ENCODE measurements at places on chromosomes 7 and 10.
A peak's percentile ranks its signal among the peaks of the same experiment; 100 is the strongest.

- no peak for DNase-seq
These were observed 39.8 kb downstream of the ATOH7 start for GRCh38 chr10:68192113-68192512.

DNA sequence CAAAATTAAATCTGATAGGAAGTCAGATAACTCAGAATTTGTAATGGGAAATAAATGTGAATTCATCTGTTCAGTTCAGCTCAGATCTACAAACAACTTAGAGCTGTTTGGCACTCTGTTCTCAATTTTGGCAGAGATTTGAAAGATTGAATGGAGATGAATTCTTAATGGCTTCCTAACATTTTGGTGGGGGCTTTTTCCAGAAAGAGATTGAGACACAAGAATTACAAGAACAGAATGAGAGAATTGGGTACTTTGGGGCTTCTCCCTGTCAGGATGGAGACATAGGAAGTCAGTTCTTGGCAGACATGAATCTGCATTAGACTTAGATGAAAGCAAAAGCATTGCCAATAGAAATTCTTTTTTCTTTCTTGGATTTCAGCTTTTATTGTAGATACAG, 39.0 kb upstream of the PTPRZ1 start:
- DNase-seq, result no peak

GRCh38 chr10:30828680-30829079, 199.1 kb upstream of the LYZL2 start:
- DNase-seq, result no peak

- DNase-seq, result no peak
These were observed 206.5 kb downstream of the USP6NL start for GRCh38 chr10:11404901-11405300.

GRCh38 chr10:34800624-34801023, 14.5 kb downstream of the PARD3 start:
- no peak for DNase-seq

DNA sequence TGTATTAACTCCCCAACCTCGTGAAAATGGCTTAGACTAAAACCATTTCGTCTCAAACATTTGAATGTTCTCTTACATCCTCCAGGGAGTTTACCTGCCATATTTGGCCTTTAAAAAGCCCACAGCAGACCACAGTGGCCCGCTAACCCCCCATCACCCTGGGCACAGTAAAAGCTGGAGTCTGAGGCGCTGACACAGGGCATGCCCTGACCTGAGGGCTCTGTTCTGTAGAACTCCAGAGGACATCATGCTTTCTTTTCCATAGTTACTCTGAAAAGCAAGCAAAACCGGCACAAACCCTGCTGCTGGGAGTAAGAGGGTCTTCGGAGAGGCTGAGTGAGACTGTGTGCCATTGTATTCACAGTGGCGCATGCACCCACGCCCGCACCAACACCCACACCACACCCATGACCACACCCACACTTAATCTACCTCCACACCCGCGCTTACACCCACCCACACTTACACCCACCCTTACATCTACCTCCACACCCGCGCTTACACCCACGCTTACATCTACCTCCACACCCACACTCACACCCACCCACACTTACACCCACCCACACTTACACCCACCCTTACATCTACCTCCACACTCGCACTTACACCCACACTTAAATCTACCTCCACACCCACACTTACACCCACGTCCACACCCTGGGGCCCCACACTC, 32.1 kb downstream of the LRRC27 start:
- DNase-seq, result no peak

DNA sequence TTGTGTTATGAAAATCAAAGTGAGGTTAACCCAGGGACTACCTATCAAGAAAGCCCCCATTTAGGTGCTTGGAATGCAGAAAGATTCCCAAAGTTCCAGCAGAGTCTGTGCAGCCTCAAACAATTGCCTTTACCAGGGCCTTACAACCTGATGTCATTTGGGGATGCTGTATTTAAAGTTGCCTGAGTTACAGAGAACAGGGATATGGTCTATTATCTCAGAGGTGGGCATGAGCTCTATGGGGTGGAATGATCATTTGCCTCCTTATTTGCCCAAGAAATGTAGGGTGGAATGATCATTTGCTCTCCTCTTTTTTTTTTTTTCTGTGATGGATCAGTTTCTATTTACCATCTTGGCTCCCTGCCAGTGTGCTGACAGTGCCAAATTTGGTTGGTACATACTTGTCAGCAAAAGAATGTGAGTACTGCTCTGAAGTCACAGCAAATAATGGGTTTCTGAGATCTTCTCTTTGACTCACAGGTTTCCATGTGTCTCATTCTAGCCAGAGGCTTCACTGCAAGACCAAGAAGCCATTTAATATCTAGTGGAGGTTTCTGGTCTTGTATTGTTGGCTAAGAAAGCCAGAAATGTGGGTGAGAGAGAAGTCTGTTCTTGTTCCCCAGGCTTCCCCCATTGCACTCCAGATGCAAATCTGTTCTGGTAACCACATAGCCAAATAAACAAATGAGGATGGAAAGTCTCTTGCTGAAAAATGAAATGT, 45.5 kb upstream of the ZNRF2 start:
- DNase-seq, result no peak

DNA sequence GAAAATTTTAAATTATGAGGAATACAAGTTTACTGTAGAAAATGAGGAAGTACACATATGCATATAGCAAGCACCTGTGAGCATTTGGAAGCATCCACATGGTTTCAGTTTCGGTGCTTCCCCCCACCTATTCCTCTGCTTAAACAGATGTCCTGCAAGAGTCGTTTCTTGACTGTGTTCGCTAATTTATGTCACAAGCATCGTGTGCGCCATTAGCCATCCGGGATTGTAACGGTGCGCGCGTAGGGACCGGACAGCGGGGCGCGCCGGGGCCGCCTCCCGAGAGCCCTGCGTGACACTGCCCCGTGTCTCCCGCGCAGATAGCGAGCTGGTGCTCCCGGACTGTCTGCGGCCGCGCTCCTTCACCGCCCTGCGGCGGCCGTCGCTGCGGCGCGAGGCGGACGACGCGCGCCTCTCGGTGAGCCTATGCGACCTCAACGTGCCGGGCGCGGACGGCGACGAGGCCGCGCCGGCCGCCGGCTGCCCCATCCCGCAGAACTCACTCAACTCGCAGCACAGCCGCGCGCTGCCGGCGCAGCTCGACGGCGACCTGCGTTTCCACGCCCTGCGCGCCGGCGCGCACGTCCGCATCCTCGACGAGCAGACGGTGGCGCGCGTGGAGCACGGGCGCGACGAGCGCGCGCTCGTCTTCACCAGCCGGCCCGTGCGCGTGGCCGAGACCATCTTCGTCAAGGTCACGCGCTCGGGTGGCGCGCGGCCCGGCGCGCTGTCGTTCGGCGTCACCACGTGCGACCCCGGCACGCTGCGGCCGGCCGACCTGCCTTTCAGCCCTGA, 90.9 kb downstream of the NEURL1 start:
- peak; percentile 77 for DNase-seq

DNA sequence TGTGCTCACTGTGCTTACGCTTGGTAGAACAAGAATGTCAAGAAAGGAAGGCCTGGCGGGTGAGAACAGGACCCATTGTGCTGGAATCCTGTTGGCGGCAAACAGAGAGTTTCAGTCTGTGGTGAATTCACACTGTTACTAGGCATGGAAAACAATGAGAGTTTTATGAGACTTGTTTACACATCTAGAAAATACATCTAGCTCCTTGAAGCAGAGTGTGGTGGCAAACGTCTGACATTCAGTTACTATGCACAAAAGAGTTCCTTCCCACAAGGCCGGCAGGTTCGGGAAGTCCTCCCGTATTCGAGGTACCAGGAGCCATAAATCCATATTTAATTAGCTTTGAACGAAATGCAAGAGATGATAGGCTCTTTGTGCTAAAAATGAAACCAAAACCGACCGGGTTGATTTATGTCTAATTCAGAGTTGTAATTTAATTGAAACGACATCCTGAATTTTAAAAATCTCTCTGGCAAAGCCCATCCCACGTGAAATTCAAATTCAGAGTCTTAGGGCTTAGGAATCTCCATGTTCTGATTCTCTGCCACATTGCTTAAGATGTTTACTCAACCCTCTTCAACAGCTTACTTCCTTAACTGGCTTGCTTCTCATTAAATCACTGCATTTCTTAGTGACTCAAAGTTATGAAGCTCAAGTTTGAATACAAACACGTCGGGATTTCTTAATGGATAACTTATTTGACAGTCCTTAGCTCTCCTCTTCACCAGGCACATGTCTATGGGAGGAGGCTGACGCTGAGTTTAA, 299.9 kb upstream of the PITRM1 start:
- no peak for DNase-seq

DNA sequence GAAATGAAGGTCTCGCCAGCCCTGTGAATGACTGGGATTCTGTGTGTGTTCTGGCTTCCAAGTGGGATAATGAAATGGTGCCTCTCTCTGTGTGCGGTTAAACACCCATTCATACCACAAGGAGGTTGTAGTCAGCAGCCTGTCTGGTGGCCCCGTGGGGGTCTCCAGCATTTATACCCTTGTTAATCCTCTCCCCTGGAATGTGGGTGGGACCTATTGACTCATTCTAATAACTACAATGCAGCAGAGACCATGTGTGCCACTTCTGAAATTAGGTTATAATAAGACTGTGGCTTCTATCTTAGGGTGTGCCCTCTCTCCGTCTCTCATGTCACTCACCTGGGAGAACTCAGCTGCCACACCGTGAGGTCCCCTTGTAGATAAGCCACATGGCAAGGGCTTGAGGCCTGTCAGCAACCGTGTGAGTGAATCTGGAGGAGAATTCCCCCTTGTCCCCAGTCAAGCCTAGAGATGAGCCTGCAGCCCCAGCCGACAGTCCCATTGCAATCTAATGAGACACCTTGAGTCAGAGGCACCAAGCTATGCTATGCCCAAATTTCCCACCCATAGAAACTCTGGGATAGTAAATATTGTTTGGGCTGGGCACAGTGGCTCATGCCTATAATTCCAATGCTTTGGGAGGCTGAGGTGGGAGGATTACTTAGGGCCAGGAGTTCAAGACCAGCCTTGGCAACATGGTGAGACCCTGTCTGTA, 106.8 kb downstream of the GALNT17 start:
- no peak for DNase-seq

DNA sequence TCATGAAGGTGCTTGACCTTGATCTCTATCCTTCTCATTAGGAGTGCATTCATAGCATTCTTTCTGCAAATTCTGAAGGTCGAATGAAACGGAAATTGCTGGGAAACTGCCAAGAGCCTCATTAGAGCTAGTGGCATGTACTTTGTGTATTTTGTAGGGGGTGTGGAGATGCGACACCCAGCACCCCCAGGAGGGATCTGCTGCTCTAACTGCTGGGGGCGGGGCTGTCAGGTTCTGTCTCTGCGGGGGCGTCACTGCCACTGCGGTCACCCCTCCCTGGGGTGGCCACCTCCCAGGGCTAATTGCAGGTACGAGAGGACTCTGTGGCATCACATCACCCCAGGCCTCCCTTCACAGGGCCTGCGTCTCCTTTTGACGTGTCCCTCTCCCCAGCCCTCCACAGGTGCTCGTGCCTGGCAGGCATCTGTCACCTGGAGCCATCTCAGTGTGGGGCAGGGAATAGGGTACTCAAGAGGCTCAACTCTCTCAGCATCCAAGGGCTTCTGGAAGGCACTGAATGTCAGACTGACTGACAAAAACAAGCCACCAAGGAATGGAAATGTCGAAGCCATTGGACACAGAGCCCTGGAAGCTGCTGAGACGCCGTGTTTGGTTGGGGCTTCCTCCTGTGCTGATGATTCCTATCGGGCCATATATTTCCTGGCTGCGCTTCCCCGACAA, 151.1 kb downstream of the ACTR3B start:
- DNase-seq, result no peak

DNA sequence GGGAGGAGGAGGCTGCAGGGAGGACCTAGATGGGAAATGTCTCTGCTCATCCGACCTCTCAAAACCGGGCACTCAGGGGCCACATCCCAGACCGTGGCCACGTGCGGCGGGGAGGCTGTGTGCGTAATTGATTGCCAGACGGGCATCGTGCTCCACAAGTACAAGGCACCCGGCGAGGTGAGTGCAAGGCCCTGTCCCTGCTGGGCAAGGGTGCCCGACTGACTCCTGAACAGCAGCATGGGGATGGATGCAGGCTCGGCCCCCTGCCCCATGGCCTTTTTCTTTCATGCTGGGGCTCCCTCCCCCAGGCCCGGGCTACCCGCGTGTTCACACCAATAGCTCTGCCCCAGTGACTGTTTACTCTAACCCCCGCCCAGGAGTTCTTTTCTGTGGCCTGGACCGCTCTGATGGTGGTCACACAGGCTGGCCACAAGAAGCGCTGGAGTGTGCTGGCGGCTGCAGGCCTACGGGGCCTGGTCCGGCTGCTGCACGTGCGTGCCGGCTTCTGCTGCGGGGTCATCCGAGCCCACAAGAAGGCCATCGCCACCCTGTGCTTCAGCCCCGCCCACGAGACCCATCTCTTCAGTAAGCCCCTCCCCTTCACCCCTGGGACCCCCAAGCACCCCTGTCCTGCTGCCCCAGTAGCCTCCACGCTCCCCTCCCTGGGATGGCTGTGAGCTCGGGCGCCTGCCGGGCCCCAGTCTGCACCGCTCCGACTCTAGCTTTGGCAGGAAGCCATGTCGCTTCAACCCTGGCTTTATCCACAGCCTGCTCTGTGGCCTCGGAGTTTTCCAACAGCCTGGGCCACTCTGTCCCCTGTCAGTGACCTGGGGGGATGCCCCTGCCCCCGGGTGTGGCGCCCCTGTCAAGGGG, 3.9 kb downstream of the LRWD1 start:
- DNase-seq, result no peak

- DNase-seq, result no peak
These were observed 49.5 kb upstream of the SRPK2 start for GRCh38 chr7:105438254-105438653.

- DNase-seq, result no peak
These were observed 28.6 kb downstream of the SMKR1 start for GRCh38 chr7:129530795-129531391.

DNA sequence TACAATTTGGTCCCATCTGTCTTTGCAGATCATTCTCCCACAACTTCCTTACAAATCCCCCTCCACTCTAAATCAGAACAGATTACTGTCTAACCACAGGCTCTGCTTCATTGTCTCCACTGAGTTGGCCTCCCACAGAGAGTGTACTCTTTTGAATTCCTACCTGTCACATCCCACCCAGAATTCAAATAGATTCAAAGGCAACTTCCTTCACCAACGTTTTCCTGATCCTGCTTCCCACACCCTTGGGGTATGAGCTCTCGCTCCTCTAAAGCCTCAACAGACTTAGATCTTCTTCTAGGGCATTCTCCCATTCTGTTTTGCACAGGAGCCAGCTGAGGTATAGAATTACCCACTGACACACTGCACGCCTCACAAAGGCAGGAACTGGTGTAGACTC, 197.8 kb upstream of the CDCA7L start:
- no peak for DNase-seq

DNA sequence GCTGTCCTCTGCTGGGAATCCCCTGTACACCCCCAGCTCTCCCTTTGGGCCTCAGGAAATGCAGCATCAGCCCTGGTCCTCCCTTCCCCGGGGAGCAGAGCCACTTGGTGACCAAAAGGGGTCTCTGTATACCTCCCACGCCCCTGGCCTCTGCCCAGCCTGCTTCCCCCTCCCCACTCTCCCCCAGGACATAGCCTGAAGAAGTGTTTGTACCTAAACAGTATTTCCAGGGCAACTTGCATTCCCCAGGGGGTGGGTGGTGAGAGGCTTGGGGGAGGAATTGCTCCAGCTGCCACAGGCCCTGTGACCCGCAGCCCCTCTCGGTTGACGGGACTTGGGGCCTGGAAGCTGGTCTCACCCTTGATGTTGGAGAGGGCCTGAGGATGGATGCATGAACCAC, 39.3 kb downstream of the TMEM270 start:
- DNase-seq, result no peak
